ENCODE measurements at places on chromosomes 1 and 21.

GRCh38 chr1:114216431-114217173 lies 62.9 kb upstream of the SYT6 start:
- no peak for DNase-seq

- DNase-seq, result no peak
Measured at GRCh38 chr1:203129501-203130231, 2.1 kb downstream of the ADORA1 start.

DNA sequence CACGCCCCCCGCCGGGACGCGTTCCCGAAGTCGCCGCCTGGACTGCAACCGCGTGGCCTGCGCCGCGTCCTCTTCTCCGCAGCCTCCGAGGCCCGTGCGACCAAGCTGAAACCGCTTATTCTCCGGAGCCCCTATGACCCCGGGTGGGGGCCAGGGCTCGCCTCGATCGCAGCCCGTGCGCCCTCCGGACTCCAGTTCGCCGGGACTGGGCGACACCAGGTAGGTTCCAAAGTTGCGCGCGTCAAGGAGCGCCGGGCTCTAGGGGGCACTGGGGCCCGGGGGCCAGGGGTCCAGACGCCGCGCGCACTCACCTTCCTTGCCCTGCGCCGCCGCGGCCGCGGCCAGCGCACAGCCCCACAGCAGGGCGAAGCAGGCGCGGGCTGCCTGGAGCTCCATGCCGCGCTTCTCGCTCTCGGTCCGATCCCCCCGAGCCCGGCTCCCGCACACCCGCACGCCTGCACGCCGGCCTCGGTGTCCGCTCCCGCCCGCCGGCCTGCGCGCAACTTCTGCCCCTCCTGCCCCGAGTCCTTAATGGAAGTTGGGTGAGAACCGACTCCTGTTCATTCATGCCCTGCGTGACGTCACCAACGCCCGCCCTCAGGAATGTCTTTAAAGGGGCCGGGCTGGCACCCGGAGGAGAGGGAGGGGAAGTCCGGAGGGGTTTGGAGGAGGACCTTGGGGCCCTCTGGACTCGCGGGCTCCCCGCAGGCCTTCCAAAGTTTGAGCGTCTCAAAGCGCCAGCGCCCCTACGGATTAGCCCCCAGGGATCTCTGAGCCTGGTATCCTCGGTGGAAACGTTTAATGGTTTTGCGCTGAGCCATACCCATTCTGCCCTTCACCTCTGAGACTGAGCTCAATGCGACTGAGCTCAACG lies at the start of gene EPHA2:
Gene EPHA2, minus strand, starts transcription at position 533 of the 874 bp plus-strand sequence. Its CDS starts 137 bp downstream, at position 396.
- no peak for DNase-seq

DNA sequence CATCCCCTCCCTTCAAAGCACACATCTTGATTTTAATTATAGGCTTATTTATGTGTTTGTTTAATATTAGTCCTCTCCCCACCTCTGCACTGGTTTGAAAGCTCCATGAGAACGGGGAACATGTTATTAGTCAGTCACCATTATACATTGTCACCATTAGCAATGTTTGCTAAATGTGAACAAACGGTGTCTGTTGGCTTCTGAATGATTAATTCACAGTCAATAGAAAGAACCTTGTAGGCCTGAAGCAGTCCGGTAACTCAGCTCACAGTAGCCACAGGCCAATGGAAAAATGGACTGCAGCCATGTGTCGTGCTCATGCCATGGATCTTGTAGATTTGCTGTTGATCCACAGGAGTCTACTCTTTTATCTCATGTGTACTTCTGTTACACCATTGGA lies 49.7 kb upstream of the NHLH2 start:
- no peak for DNase-seq

GRCh38 chr21:44345495-44345894 lies 6.3 kb upstream of the CFAP410 start:
- DNase-seq, result no peak

DNA sequence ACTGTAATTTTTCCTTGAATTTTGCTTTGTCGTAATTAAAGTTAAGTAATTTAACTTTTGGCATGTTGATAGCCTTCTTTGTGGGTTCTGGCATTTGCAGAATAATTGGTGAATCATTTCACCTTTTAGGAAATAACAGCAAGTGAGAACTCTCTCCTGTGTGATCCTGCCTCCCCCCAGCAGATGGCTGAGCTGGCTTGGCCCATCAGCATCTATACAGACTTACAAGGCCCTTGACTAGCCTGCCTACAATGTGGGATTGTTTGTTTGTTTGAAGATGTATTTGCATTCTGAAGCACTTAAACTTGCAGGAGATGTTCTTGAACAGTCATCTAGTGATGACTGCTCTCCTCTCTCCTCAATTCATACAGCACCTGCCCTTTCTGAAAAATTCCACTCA lies 55.9 kb downstream of the MACO1 start:
- DNase-seq, result no peak

DNA sequence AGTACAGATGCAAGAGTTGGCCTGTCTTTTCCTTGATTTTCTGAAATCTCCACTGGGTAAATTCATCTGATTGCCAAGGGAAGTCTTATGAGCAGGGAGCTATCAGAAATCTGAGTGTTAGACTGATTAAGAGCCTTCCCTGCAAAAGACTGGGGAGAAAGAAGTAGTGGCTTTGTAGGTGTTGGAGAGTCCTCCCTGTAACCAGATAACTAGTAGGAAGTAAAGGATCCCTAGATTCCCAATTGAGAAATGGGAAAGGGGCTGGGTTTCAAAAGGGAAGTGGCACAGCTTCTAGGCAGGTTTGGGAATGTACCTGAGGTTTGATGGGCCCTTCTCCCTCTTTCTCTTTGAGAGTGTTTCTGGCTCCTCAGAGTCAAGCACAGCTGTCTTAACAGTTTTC lies 2.1 kb downstream of the TLCD4 start:
- no peak for DNase-seq

- DNase-seq, result no peak
Measured at GRCh38 chr21:35818597-35818996, 241.7 kb downstream of the SETD4 start.

GRCh38 chr1:93608187-93609109 lies 73.2 kb downstream of the BCAR3 start:
- DNase-seq, result no peak

DNA sequence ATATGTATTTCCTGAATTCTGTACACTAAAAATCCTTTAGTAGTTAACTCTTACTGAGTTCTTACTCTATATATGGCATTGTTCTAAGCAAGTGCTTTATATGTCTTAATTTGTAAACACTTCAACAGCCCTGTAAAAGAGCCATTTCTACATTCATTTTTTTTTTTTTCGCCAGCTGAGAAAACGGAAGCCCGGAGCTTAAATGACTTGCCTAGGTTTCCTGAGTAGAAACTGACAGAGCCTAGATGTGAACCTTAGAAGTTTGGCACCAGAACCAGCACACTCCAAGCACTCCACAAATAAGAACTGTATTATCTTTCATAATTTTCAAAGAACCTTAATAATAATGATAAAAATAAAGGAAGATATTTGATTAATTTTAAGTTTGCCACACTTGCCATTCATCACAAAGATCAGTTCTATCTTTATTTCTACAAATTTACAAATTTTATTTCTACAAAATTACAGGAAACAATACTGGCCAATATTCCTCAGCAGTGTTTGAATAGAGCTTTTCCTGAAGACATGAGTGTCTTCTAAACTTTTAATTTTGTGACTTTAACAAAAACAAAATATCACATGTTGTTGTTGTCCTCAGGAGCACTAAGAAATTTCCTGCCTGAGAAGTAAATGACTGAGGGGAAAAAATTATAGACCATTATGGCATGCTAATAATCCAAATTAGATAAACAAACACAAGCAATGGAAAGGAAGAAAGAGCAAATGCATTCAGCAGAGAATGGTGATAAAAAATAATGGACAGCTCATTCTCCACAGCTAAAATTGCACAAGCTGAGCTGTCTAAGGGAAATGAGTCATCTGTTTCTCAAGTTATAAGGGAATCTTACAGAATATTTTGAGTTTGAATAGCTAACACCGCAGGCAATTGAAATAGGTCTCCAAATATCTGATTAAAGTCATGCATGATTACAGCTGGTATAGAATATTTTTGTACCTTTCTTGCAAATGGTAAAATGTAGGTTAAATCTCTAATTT lies 71.2 kb downstream of the DPYD start:
- DNase-seq, result no peak

DNA sequence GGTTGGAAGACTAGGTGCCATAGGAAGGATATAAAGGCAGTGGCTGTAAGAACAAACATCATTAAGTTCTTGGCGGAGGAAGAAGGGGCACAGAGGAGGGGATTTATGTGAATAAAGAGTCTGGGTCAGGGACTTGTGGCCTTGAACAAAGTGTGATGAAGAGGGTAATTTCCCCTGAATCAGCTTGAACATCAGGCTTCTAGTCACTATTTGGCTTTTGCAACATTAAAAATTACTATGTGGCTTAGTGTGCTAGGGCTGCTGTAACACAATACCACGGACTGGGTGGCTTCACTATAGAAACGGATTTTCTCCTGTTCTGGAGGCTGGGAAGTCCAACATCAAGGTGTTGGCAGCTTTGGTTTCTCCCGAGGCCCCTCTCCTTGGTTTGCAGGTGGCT lies 70.5 kb upstream of the CNIH3 start:
- DNase-seq, result no peak

- no peak for DNase-seq
Measured at GRCh38 chr1:229438021-229438420, 4.1 kb upstream of the ACTA1 start.

- no peak for DNase-seq
Measured at GRCh38 chr1:235843461-235843961, 23.2 kb downstream of the LYST start.

DNA sequence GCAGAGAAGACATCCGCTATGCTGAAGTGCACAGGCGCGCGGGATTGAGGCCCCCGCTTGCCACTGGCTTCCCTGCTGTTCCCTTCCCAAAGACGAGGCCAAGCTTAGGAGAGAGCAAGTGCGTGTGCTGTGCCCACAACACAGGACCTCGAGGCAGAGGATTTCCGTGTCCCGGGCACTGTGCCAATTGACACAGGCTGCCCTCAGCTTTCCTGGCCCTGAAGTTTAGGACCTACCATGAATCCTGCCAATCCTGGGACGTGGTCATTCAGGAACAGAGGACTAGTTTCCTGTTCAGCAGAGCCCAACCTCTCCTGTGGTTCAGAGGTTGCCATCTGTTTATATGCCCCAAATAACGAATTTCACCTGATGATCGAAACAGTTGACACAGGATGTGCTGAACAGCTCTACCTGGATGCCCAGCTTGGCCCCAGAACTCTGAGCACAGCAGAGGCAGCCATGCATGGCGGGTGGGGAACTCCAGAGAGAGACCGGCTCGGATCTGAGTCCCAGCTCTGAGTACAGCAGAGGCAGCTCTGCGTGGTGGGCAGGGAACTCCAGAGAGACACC lies 22.0 kb downstream of the SLC37A1 start:
- no peak for DNase-seq

GRCh38 chr1:185601189-185601588 lies 133.0 kb upstream of the HMCN1 start:
- no peak for DNase-seq

DNA sequence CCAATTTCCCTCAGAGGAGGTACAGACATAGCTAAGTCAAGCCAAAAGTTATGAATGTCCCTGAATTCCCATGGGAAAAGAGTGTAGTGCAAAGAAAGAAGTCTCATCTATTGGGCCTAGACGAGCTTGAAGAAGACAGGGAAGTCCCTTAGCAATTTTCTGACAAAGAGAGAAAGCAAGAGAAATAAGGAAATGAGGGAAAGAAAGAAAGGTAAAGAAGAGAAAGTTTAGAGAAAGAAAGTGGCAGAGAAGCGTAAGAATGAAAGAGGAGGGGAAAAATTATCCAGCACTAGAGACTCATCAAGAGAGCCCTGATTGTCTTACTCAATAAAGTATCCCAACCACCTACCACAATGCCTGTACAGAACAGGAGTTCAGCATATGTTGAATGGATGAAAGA lies 40.6 kb upstream of the FOXD3 start:
- no peak for DNase-seq

DNA sequence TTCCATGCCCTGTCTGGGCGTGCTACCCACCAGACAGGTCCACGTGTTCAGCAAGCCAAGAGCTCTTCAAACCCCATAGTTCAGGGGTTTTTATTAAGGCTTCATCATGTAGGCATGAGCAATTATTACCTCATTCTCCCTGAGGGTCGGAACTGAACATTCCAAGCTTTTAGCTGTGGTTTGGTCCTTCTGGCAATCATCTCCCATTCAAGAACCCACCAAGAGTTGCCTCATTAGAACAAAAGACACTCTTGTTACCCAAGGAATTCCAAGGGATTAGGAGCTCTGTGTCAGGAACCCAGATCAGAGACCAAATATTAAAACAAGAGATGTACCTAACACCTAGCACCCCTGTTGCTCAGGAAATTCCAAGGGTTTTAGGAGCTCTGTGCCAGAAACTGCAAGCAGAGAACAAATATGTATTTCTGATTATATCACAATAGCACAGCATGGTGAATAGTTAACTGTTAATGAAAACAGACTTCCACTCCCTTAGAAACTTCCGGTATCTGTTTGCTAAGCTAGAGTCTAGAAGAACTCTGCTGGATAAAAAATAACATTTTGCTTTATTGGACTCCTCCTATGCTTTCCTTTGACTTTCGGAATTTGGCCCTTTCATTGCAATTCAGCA lies 201.2 kb upstream of the L1TD1 start:
- no peak for DNase-seq

- no peak for DNase-seq
Measured at GRCh38 chr1:74690364-74690696, 16.7 kb upstream of the ERICH3 start.

DNA sequence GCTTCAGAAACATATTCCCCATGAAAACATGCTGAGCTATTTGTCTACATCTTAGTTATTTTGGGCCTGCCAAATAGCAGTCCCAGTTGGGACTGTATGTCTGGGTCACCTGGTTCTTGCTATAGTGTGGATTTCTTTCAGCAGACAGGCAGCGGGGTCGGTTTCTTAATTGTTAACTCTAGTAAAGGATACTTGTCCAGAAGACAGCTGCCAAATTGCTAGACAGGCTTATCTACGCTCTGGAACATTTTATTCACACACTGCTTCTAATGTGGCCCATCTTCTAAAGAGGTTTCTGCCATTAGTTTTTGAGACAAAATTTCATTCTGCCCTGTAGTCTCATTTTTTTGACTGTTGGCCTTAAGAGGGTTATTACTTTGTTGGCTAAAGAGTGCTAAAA lies 217.9 kb downstream of the RWDD3 start:
- no peak for DNase-seq

GRCh38 chr1:192238421-192238820 lies 78.4 kb upstream of the RGS21 start:
- no peak for DNase-seq

- no peak for DNase-seq
Measured at GRCh38 chr21:29920938-29921337, 18.9 kb downstream of the GRIK1 start.

GRCh38 chr1:228087771-228088251 lies 5.3 kb downstream of the ARF1 start:
- DNase-seq, result no peak

DNA sequence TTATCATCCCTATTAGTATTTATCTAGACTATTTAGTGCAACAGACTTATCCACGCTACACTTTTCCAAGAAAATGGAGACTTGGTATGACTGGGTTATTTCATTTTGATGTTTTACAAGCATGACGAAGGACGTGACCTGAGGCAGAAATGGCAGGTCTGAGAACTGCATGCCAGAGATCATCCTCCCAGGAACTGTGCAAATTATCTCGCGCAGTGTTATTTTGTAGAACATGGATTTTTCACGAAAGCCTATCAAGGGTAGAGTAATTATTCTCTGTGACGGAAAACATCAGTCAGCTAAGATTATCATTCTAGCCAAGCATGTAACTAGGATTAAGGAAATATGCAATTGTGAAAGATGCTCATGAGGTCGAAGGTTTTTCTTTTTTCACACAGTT lies 361.5 kb upstream of the AJAP1 start:
- DNase-seq, result no peak

Data from stimulated activated CD4-positive, alpha-beta T cell treated with anti-CD3 and anti-CD28 coated beads, Interleukin-12 subunit alpha, Interleukin-12 subunit beta, amount 100 ng/mL, for 24 hours (primary cell).